ENCODE measurements at places on chromosomes 2 and 18.

GRCh38 chr2:193333539-193333938 is 1138.8 kb upstream of the TMEFF2 start:
- no peak for DNase-seq

GRCh38 chr2:224309176-224309575 is 92.7 kb downstream of the FAM124B start:
- DNase-seq = no peak

DNA sequence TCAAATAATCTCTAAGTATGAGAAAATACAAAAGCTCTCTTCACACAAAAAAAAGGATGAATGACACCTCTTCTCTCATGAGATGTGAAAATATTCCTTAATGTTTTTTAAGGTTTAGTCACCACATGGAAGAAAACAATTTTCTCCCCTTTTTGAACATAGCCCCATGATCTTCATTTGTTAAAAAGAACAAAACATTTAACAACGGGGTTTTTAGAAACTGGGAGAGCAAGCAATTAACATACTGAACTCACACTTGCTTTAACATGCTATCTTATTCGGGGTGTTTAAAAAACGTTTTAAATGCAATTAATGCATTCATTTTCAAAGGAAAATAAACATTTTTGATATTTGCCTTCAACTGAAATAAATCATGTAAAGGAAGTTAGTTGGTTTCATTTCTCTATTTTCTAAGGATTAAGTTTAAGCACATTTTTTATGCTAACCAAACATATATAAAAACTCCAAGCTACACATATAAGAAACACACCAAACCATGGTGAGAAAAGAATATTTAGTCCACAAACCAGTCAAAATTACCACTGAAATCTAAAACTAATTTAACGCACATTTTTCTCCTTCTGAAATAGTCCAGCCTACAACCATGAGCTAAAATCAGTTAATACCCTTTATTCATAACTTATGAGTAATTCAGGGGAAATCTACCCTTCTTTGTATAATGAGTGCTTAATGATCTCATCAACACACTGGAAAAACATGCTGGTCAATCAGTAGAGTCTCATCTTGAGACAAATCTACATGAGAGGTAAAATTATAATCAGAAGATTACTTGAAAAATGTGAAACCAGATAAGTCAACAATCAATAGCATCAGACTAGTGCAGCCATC is 8.2 kb downstream of the FBXO11 start:
- DNase-seq = no peak

- no peak for DNase-seq
These were observed 282.5 kb upstream of the CWC22 start for GRCh38 chr2:180289627-180290026.

DNA sequence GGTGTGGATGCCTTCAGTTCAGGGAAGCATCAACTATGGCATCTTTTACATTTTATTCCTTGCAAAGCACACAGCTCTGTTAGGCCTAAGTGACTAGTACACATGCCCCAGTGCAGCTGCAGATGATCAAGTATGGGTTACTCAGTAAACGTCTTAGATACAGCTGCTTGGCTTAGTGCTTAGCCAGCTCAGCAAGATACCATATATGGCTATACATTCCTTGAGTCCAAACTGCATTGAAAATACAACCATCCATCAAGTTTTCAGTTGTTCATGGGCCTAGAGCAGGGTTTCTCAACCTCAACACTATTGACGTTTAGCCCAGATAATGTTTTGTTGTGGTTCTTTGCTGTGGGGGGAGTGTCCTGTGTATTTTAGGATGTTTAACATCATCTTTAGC is 769.9 kb downstream of the TSN start:
- DNase-seq = no peak

DNA sequence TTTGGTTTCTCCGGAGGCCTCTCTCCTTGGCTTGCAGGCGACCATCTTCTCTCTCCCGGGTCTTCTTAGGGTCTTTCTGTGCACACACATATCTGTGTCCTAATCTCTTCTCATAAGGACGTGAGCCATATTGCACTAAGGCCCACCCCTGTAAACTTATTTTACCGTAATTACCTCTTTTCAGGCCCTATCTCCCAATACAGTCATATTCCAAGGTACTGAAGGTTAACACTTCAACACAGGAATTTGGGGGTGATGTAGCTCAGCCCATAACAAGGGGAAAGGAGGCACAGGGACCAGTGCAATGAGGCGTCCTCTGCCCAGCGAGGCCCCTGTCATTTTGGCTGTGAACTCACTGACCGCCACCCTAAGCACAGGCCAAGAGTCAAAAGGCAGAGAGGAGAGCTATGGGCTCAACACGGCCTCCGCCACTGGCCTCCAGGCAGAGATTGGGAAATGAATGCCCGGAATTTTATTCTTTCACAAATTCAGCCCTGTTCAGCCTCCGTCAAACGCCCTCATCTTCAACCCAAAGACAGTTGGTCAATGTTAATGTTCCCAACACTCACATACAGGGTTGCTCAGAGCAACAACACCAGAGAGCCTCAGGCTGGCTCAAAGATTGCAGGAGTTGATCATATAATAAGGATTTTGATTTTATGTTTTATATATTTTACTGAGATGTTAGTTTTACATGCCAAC is 15.9 kb upstream of the NMUR1 start:
- DNase-seq = no peak

DNA sequence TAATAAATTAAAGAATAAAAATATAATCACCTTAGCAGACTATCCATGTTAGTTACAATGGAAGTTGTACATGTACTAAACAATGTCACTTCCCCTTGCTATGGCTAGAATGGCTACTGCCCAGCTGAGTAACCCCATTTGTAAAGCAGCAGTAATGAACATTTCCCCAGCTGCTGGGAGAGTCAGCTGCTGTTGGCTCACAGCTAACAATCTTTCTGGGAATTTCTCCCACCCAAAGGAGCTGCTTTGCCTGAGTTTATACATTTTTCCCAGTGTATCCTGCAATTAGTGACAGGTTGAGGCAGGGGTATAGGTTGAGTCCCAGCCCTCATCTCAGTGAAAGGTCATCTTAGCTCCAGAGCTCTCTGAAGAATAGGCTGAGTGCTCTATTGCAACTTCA is 665.6 kb upstream of the KLHL29 start:
- no peak for DNase-seq

DNA sequence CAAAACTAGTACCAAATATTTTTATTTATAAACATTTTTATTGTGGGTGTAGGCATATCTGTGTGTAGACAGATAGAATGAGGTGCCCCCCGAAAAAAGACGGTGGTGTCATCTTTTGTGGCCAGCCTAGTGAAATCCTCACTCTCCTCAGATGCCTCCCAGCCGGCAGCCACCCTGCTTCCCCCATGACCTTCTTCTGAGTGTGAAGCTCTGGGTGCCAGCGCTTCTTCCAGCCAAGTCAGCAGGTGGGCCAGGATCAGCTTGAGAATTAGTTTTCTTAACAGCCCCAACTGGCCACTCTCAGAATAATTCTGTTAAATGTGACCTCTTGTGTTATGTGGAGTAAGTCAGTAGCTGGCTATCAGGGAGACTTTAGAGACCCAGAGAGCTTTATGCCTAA is 229.6 kb upstream of the FOSL2 start:
- no peak for DNase-seq

DNA sequence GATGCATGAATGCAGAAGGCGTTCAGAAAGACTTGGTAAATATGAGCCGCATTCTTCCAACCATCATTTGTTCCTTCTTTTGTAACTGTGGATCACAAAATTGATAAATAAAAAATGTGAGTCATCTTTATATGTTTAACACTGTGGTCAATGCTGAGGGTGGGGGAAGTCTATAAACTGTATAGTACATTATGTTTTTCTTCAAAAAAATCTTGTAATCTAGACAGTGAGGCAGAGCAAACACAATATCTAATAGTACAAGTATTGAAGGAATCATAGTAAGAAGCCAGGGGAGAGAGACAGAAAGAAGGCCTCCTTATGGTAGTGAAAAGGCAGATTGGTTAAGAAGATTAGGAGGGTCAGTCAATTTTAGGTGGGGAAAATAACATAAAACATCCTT is 30.7 kb upstream of the CALCRL start:
- no peak for DNase-seq

DNA sequence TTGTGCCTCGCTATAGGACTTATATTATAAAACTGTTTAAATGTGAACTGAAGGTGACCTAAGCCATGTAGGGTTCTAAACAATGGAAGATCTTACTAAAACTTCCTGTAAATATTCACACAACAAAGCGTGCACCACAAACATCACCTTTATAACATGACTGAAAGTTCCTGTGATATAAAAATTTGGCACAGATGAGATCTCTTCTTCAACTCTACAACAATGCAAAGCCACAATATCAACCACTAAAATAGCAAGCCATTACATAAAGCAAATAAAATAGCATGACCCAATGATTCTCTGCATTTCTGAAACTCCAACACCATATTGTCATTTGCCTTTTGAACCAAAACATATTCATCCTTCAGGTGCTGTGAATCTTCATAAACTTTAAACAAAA is 3.5 kb downstream of the YES1 start:
- DNase-seq = no peak

- no peak for DNase-seq
These were observed 349.1 kb downstream of the STK39 start for GRCh38 chr2:167898340-167898739.

GRCh38 chr2:23617167-23617810 is 232.3 kb downstream of the KLHL29 start:
- DNase-seq = no peak

GRCh38 chr2:893311-893710 is 57.3 kb upstream of the SNTG2 start:
- no peak for DNase-seq

DNA sequence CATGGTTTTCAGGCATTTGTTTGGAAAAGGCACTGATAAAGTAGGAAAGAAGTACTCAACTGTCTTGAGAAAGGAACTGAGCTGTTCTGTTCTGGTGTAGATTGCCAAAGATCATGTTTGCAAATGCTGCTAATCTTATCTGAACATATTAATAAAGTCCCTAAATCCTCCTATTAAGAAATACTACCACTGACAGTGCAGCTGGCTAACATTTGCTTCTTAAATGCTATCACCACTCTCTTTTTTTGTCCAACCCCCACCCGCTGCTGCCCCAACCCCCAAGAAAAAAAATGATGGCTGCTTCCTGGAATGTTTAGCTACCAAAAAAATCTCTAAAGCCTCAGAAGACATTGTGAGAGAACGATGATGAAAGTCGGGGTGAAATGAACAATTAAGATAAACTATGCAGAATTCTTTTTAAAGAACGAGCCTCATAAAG is 130.7 kb downstream of the CCBE1 start:
- DNase-seq = no peak

GRCh38 chr2:225008179-225008856 is 34.0 kb downstream of the DOCK10 start:
- no peak for DNase-seq

GRCh38 chr18:49899657-49900330 is 86.5 kb upstream of the ACAA2 start:
- no peak for DNase-seq

- DNase-seq = no peak
These were observed 1377.9 kb downstream of the RPIA start for GRCh38 chr2:90069290-90069894.

DNA sequence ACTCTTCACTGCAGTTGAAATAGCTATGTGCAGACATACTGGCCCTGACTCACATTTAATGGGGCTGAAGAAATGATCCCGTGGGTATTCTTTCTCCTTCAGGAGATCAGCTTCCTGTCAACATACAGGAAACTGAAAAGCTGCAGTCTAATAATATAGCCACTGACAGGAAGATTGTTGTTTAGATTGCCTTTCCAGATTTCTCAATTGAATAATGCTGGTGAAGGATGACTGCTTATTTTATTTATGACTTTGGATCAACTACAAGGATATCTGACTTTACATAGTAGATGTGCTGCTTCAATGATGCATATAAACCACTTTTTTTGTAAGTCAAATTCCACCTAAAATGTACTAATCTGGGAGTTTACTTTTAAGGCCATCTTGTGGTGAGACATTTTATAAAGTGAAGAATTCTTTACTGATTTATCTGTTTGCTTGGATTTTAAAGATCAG is 93.4 kb upstream of the MAP4K3 start:
- DNase-seq = no peak

DNA sequence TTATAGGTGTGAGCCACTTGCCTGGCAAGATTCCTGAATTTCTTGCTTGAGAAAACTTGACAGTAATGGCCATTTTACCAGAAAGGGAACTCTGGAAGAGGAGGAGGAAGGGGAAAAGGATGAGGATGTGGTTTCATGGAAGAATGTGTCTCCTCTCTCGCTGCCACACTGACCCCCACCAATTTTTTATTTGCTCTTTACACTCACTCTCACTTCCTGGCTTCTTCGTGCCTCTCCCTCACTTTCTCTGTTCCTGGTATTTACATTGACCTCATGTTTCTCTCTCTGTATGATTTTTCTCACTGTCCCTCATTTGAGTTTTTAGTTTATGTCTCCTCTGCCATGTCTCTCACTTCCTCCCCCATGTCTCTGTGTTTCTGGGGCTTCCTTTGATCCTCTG is 134.5 kb upstream of the CAB39 start:
- no peak for DNase-seq

GRCh38 chr2:118119761-118120400 is 31.6 kb downstream of the INSIG2 start:
- DNase-seq = no peak

DNA sequence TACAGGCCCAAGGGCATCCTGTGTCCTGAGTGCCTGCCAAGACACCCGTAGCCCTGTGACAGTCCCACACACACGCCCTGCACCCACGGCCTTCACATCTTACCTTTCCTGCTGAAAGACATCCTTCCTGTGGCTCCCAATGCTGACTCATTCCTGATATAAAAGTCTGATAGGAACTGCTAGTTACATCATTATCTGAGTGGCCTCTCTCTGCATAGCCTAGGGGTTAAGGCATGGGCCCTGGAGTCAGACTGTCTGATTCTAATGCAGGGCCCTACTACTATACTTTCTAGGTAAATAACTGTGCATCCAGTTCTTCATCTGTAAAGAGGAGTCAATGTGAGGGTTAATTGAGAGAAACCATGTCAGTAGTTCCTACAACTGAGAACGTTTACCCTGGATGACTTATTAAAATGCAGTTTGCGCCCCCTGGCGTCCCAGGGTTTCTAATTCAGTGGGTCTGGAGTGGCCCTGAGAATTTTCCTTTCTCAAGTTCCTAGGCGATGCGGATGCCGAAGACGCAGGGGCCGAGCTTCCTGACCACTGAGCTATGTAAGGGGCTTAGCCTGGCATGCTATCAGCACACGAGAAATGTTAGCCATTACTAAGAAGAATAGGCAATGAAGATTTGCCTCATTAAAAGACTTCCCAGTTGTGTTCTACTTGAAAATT is 6.0 kb upstream of the GPR45 start:
- DNase-seq = peak; percentile 8

DNA sequence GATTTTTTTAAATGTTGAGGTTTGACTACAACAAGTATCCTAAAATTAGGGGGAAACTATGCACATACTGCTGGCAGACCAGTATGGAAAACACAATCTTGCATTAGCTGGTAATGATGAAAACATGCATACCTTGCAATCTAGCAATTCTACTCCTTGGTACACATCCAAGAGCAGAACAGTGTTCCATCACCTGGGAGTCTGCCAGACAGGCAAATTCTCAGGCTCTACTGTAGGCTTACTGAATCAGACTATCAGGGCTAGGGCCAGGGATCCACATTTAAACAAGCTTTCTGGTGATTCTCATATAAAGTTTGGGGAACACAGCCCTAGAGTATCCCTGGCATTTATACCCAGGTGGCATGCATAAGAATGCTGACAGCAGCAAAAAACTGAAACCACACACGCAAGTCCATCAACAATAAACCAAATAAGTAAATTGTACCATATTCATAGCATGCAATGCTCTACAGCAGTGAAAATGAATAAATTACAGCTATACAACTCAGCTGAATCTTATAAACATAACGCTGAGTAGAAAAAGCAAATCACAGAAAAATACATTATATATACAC is 13.6 kb downstream of the CDH2 start:
- no peak for DNase-seq

GRCh38 chr2:8676191-8676920 is 5.5 kb upstream of the ID2 start:
- no peak for DNase-seq

All from esophagus squamous epithelium (tissue), 5 donors.